ENCODE measurements at places on chromosomes 6 and 20.

- DNase-seq: no peak
These were observed 167.4 kb upstream of the BMP2 start for GRCh38 chr20:6599876-6600735.

DNA sequence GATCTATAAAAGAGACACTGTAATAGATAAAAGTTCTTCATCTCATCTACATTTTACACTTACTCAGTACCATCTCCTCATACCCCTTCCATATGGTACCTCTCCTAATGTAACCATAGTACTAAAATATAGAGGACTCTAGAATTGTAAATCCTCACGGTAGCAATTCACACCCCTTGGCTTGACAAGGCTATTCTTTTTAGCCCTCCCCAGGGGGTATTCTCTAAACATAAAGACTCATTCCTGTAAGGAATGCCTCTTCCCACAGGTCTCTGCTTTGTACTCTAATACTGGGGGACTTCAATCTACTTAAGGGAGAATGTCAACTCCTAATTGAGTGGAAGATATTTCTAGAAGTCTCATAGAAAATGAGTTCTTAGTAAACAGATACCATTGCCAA lies 85.9 kb downstream of the VIP start:
- DNase-seq: no peak

- DNase-seq: peak; percentile 49
These were observed 99.0 kb upstream of the SOX4 start for GRCh38 chr6:21494505-21494904.

- DNase-seq: no peak
These were observed 2.0 kb upstream of the CRIP3 start for GRCh38 chr6:43310624-43311023.

DNA sequence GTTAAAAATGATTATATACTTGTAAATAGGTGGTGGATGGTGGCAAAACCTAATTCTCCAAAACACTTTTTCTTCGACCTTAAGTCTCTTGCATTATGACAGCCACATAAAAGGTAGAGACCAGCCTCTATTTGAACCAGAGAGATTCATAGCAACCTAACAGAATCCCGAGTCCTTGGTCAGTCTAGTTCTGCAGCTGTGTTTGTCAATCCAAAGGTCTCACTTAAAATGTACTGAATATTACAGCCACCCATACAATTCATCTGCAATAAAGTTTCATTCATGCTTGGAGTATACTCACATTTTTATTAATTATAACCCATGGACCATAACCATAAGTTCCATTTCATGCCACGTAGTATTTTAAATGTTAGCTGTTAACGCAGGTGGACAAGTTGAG lies 87.2 kb downstream of the EPM2A start:
- DNase-seq: no peak

- DNase-seq: no peak
These were observed 697.4 kb downstream of the PTPRT start for GRCh38 chr20:42492290-42492689.

- no peak for DNase-seq
These were observed 105.1 kb downstream of the PHF3 start for GRCh38 chr6:63740709-63741108.

DNA sequence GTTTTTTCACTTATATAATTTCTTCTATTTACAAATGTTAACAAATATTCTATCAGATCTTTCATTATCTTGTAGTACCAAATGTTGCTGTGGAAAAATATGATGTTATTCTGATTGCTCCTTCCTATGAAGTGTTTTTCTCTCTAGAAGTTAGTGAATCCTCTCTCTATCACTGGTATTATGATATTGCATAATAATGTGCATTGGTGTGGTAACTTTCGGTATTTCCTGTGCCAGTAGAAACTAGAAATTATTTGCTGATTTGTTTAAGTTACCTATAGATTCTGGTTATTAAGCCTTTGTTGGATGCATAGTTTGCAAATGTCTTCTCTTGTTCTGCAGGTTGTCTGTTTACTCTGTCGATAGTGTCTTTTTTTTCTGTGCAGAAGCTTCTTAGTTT lies 342.5 kb downstream of the CENPW start:
- DNase-seq: no peak

GRCh38 chr20:36154700-36155628 lies at the start of gene EPB41L1:
TSS of gene EPB41L1 (plus strand) at chr20:36154740. CDS start at chr20:36173778, 19,038 bp downstream.
- peak; percentile 44 for DNase-seq

GRCh38 chr6:30613251-30614043 lies 3.6 kb downstream of the PPP1R10 start:
- DNase-seq: no peak

GRCh38 chr6:33204165-33204414 lies 365 bp upstream of the HSD17B8 start:
- DNase-seq: no peak

DNA sequence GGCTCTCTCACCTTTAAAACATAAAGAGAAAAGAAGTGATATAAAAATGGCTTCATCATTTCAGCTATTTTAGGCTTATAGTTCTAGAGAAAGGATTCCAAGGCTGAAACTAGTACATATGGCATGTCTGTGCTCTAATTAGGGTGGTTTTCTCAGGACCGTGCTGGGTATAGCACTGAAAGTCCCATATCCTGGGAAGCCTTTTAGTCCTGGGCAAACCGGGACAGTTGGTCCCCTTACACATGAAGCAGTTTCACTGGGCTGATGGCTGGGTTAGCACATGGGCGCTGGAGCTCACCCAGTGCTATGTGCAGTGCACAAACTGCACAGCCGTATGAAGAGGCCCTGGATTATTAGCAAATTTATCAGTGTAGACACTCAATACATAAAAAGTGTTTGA lies 110.5 kb downstream of the SGK1 start:
- DNase-seq: no peak

GRCh38 chr6:135014353-135014832 lies 40.2 kb downstream of the HBS1L start:
- no peak for DNase-seq

- no peak for DNase-seq
These were observed 3.6 kb upstream of the CDKN1A start for GRCh38 chr6:36674942-36675341.

DNA sequence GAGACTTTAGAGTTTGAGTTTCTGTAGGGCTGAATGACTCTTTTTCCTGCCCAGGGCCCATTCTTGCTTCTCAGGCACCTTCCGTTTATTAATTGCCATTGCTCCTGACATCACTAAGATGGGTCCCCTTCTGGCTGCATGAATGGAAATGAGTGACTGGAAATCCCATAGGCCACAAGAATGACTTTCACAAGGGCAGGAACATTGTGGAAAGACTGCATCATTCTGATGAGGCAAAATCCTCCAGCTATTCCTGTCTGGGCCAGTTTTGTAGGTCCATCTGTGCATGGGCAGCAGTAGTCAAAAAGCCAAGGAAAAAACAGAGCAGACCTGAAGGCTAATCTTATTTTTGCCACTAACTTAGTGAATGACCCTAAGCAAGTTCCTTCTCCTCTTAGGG lies 19.3 kb downstream of the TMEM74B start:
- no peak for DNase-seq

DNA sequence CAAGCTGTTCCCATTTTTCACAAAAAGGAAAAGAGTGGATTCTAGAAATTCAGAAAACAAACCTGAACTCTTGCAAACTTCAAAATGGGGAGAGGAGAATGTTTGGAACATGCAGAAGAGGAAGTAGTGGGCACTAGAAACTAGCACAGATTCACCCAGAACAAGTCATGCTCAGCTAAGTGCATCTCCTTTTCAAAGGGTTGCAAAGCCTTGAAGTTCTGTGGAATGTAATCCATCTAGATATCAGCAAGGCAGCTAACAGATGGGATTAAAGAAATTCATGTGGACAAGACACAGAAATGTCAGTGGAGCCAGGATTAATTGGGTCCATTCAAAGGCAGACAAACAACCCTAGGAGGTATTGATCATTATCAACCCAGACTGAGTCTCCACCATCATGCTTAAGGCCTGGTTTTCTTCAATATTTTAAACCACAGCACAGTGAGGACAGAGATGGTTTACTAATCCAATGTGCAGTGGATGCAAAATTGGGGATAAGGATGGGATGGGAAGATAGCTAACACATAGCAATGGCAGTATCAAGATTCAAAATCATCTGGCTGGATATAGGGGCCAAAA lies 31.3 kb downstream of the KCNK5 start:
- DNase-seq: peak; percentile 40

DNA sequence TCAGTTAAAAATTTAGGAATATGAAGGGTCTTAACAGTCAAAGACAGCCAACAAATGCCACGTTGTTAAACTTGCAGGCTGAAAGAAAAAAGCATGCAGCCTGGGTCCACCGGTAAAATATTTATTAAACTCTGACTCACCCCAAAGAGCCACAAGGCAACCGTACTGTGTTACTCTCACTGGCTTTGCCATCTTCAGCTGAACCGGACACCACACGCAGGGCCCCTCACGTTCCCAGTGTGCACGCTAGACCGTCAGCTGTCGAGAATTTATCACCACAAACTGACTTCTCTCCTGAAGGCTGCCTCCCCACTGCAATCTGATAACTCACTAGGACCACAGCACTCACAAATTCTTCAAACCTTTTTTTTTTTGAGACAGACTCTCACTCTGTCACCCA lies 30.7 kb downstream of the HUS1B start:
- DNase-seq: no peak

- no peak for DNase-seq
These were observed 10.6 kb downstream of the ARMH2 start for GRCh38 chr6:24788031-24788665.

Data from NCI-H82 (cell line).